Cerebellum (tissue), 4 donors: ENCODE measurements at places on chromosomes 5 and 9. TPM values are rescaled to one million over a fixed set of nuclear protein-coding genes. Genes with fewer than 3 reads are reported as not detected.

DNA sequence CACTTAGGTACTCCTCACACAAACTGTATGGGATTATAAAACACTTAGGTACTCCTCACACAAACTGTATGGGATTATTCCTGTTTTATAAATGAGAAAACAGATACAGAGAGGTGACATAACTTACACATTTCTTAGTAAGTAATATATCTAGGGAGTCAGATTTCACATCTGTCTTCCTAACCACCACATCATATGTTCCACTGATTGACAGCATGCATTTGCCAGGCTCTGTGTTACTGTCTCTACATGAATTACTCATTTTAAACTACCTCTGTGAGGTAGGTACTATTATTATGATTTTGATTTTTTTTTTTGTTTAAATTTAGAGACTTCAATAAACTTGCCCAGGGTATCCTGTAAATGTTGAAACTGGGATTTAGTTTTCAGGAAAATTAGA lies 232.7 kb downstream of the CCDC171 start:
- DNase-seq = no peak

ZFP37 gene
- total RNA-seq = 17.3 TPM

DNA sequence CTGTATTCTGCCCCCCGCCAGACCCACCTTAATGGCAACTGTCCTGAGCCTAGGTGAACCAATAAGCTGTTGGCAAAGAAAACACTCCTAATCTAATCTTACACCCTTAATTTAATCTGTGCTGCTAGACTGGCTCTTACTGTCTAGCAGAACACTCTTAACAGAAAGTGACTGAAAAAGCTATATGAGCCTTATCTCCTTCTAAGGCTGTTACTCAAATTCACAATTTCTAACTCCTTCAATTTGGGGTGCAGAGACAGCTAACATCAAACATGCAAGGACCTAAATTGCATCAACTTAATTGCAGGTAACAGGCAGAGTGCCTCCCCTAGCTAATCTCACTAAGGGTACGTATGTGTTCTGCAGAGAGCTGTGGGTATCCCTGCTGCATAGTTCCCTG lies 49.5 kb upstream of the MAP1B start:
- no peak for DNase-seq

SPACA9 gene
- total RNA-seq = 3.1 TPM

DNA sequence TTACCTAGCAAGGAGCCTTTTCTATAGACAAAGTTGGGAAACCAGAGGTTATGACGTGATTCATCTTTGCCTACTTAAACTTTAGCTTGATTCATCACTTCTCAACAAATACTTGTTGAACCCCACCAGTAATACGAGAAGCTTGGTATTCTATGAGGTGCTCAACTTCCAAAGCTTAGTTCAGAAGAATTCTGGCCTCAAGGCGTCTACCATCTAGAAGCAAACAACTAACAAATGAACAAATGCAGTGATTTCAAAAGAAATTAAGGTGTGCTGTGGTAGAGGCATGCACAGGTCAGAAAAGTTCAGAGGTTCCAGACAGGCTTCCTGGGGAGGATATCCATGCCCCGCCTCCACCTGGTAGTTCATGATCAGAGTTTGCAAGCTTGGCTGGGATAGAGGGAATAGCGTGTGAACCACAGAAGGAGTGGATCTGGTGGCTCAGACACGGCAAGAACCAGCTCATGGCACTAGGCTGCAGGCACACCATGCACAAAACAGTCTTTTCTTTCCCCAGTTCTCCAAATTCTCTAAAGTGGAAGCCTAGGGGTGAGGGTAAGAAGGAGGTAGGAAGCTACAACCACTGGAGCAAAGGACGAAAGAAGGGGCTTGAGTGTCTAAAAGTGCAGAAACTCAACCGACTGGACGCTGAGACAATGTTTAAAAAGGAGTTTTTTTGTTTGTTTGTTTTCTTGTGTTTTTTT lies 473.0 kb downstream of the RAB3C start:
- no peak for DNase-seq
